Stimulated activated CD8-positive, alpha-beta memory T cell treated with anti-CD3 and anti-CD28 coated beads, Interleukin-4, amount 100 ng/mL, for 1 hour (primary cell): ENCODE measurements at places on chromosomes 5 and 9.
A peak's percentile ranks its signal among the peaks of the same experiment; 100 is the strongest.

DNA sequence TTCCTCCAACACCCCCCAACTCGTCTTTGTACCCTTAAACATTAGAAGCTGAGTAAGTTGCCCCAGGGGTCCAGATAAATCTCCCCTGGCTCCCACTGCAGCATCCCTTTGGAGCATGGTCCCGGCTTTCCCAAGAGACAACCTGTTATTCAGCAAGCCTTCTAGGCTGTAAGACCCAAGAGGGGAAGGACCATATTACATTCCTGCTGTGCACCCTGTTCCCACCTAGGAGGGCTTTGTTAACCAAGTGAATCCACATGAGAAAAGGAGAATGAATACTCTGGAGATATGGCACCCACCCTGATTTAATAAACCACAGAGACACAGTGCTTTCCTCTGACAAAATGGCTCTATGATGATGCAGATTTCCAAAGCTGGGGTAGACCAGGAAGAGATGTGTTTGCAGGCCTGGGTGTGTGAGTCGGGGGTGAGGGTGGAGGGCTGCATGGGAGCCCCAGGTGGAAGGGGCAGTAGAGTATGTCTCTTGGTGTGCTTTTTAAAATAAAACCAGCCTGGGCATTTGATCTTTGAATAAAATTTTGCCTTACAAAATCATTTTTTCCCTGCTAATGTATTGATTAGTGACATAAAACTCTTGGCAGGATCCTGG is 325.2 kb downstream of the DRD1 start:
- no peak for DNase-seq

DNA sequence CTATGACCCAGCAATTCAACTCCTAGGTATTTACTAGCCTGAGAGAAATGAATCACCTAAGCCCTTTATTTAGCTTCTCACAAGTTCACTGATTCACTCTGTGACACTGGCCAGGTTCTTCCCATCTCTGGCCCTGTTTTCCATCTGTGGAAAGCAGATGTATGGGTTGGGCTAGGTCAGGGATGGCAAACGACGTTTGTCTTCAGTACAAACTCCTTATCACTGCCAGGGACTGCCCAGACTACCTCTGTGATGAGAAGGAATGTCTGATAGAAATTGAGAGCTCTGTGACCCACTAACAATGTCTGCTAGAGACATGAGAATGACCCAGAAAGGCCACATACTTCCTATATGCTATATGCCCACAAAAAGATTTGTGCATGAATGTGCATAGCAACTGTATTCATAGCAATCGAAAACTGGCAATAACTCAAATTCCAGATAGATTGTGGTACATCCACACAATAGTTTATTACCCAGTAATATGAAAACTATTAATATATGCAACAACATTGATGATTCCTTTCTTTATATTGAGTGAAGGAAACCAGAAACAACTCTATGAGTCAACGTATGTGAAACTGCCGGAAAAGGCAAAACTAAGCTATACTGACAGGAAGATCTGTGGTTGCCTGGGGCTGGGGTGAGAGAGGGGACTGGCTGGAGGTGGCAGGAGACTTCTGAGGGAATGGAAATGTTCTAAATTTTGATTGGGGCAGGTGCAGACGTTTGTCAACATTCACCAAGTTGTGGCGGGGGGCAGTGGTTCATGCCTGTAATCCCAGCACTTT is 32.0 kb upstream of the ADAM19 start:
- DNase-seq, result peak; percentile 39

DNA sequence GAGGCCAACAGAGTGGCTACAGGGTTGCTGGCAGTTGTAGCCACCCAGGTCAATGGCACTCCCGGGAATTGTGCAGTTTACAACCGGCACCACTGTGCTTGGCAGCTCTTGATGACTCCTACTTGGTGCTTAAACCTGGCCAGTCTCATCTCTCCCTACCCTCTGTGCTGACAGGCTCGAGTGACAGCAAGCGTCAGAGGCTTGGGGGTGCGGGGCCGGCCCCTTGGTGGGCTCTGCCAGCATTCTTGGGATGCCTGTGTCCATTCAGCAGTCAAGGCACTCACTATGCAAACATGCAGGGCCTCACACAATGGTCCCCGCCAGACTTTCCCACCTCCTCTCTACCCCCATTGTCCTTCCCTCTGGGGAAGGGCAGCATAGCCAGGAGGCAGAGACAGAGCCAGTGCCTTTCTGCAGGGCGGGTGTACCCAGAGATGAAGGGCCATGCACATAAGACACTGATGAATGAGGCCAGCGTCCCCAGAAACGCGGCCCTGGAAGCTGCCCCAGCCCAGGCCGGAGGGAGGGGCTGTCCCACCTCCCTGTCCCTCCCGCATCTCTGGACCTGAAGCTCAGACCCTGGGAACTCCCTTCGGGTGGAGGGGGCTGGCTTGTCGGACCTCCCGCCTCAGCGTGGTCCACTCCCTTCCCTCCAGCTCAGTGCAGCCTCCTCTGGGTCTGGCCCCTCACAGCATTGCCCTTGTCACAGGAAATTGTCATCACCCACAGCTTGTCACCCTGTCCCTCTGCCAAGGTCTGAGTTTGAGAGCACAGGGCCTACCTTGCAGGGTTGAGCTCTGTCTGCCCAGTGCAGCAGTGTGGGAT is 26.4 kb upstream of the NOTCH1 start:
- DNase-seq, result no peak

DNA sequence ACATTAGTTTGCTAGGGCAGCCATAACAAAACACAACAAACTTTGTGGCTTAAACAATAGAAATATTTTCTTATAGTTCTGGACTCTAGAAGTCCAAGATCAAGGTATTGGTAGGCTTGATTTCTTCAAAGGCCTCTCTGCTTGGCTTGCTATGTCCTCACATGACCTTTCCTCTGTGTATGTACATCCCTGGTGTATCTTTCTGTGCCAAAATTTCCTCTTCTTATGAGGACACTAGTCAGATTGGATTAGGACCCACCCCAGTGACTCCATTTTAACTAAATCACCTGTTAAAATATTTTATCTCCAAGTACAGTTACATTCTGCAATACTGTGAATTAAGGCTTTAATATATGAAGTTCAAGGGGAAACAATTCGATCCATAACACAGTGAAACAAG is 168.9 kb upstream of the CCNH start:
- DNase-seq, result no peak

GRCh38 chr9:76441551-76442322 is 17.2 kb upstream of the GCNT1 start:
- DNase-seq, result no peak

DNA sequence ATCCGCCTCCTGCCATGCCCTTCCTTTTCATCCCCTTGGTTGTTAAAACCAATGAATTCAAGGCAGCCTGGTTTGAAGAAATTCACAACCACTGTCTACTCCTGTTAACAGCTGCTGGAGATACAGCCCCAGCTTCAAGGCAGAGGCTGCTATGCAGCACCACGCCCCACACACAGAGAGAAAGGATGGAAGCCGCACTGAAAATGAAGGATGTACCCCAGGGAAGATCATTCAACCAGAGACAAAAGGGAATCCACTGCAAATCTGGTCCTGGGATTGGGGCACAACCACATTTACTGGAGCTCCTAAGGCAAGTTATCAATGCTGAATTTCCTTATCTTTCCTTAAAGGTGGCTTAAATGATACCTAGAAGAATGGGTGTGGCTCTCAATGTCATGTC is 58.7 kb downstream of the DPYSL3 start:
- DNase-seq, result no peak

DNA sequence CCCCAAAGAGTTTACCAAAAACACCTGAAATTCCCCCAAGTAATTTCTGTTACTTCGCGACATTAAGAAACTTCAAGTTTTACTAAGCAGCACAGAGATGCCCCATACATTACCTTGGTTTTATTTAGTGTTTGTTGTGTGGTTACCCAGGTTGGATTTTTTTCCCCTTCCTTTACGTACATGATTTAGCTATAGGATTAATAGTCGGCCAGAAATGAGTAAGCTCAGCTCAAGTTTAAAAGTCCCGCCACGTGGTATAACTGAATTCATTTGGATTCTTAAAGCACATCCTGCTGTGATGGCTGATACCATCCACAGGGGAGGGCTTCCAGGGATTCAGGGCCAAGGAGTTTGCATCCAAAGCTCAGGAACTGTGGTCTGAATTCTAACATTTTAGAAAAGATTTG is 75.9 kb downstream of the DAP start:
- DNase-seq, result no peak

GRCh38 chr9:104386425-104387069 is 117.5 kb upstream of the OR13F1 start:
- DNase-seq, result no peak

DNA sequence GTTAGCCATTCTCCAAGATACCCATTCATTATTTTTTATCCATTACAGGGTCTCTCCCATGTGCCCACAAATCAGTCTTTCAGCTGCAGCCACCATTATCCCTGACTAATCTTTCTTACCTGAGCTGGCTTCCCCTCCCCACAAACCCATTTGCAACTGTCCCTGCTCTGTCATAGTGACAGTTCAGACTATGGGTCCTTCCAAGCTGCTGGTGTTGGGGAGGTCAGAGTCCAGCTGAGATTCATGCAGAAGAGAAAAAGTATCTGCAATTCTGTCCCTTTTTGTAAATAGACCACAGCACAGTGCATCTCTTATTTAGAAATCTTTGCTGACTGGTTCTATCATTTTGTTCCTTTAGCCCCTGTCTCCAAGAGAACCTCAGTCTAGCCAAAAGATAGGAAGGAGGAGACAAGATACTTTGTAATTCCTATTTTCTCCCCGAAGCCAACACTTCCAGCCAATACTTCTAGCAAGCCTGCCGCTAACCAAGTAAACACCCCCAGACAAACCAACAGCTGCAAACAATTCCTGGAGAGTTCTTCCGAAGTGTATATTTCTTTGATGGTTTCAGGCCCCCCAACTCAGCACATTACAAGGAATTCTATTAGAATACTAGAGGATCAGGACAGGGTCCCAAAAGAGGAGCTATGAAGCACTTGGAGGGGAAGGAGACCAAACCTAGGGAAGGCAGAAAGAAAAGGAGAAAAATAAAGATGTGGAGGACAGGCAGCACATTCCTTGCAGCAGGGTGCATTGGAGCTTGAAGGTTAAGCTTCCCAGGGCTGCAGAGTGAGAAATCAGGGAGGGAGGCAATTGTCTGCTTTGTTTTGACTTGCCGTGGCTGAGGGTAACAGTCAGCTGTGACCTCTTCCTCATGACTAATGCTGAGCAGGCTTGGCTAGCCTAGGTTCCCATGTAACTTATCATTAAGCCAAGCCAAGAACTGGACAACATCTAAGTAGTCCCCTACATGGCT is 148.5 kb downstream of the SGCD start:
- no peak for DNase-seq
